ENCODE measurements at places on chromosomes 3 and 15. TPM values are rescaled to one million over a fixed set of nuclear protein-coding genes. Genes with fewer than 3 reads are reported as not detected.

Gene PPP1R14D
- total RNA-seq, result not detected

- no peak for DNase-seq
These were observed 73.5 kb downstream of the PPM1L start for GRCh38 chr3:160829486-160830009.

DNA sequence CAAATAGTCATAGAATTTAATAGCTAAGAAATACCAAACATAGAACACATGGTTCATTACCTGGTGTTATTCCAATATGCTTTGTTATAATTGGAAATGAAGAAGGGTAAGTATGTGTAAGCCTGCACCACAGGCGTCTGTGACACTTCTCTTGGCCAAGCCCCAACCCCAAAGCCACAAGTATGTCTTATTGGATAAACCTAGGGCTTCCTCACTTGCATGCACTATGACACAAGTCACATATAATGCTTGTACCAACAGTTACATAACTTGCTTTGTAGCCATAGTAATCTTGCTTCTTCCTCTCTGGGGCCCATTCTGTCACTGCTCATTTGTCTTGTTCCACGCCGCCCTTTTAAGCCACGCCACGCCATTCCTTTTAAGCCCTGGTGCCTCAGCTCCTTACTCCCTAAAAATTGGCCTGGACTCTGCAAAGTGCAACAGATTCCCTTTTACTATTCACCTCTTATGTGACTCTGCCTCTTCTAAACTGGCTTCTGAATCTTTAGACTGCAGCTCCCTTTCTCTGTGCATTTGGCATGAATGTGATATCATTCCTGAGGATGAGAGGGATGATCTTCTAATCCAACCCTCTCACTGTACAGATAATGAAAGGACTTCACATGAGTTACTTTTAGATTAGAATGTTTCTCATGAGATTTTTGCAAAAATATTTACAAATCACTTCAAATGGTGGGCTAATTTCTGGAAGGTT lies 48.1 kb upstream of the EPHA3 start:
- DNase-seq, result no peak

DNA sequence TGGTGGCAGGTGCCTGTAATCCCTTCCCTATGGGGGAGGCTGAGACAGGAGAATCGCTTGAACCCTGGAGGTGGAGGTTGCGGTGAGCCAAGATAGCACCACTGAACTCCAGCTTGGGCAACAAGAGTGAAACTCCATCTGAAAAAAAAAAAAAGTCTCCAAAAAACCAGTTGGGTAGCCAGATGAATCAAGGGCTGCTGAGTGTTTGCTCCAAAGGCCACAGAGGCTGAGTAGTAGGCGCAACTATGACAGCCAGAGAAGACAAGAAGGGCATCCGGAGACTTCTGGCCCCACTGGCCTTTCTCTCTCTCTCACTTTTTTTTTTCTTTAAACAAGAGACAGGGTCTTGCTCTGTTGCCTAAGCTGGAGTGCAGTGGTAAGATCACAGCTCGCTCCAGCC lies 131.8 kb downstream of the SMAD6 start:
- DNase-seq, result no peak

Gene GPR62
- not detected for total RNA-seq

GRCh38 chr3:150365132-150365604 lies 42.9 kb upstream of the TSC22D2 start:
- DNase-seq, result no peak

DNA sequence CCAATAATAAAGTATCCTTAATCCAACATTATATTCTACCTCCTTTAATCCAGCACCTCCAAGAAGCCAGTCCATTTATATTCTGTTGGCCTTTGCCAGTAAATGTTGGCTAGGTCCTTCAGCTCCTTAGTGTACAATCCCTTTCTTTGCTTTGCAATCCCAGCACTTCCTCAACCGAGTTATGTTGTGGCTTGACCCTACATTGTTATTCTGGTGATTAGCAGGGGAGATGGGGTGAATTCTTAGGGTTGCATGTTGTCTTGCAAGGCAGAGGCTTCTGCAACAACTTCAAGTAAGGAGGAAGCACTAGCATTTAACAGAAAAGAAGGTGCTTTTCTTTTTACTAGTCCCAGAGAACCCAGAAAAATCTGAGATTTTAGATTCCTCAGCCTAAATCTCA lies 127.2 kb downstream of the CD47 start:
- no peak for DNase-seq

Gene ST3GAL6
- 30.1 TPM for total RNA-seq

Gene TEX55
- total RNA-seq, result not detected

Gene KIF15
- 21.2 TPM for total RNA-seq

Gene WNT5A
- total RNA-seq, result 2.0 TPM

Gene ADAMTS17
- 0.33 TPM for total RNA-seq

Gene ALDH1A3
- total RNA-seq, result 51.2 TPM

Gene FGF7
- under 0.01 TPM for total RNA-seq

- peak; percentile 35 for DNase-seq
These were observed 13.7 kb upstream of the SLTM start for GRCh38 chr15:58947179-58947578.

- DNase-seq, result no peak
These were observed 328.4 kb upstream of the NECTIN3 start for GRCh38 chr3:110743202-110743601.

- no peak for DNase-seq
These were observed 24.8 kb downstream of the GOLIM4 start for GRCh38 chr3:168070919-168071318.

DNA sequence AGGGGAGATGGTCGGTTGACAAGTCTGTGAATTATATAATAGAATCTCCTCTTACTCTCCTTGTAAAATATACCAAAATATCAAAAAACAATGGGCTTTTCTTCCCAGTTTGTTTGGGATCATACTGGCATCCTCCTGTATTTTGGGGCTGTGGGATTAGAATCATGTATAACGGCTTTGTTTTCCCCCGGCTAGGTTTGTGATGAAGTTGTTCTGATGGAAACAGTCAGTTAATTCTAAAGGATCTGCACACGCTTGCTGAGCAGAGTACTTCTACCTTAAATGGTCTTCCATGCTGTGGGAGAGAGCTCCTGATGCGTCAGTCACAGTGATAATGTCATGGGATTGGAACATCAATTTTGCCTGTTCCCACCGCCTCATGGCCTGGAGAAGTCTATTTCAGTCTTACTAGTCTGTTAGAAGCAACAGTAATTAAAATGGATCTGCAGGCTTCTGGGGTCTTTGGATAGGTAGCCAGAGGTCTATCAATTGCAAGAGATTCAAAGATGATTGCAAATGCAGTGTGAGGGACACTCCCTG lies 81.3 kb downstream of the ITPR1 start:
- no peak for DNase-seq

GRCh38 chr3:43773273-43774094 lies 82.7 kb downstream of the ABHD5 start:
- no peak for DNase-seq

- no peak for DNase-seq
These were observed 144.1 kb downstream of the KLF13 start for GRCh38 chr15:31470756-31471155.

- DNase-seq, result no peak
These were observed 5.2 kb upstream of the TMCO5A start for GRCh38 chr15:37929238-37929637.

Gene TNNC1
- not detected for total RNA-seq

- DNase-seq, result no peak
These were observed 43.6 kb upstream of the ATP2B2 start for GRCh38 chr3:10548992-10549391.

DNA sequence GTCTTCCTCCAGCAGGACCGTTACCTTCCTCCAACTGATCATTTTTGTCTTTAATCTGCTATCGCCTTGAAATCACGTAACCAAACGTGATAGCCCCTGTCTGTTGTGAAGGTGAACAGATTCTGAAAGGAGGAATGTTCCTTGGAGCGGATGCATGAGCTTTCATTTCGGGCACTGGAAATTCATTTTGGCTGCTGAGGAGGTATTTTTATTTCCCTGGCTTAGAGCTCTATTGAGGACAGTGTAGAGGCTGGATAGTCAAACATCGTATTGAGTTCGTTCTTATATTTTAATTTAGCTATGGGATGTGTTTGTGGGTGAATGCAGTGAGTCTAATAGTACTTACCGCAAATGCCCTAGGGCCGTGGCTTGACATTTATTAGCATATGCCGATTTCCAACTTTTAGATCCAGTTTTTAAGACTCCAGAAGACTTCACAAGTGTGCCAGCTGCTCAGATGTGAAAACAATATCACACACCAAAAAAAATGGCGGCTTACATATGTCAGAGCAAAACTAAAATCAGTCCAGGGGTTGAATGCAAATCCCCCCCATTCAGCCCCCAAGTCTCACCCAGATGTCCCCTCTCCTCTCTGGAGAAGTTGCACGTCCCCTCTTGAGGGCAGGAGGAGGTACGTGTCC lies 22.1 kb downstream of the CPN2 start:
- no peak for DNase-seq

DNA sequence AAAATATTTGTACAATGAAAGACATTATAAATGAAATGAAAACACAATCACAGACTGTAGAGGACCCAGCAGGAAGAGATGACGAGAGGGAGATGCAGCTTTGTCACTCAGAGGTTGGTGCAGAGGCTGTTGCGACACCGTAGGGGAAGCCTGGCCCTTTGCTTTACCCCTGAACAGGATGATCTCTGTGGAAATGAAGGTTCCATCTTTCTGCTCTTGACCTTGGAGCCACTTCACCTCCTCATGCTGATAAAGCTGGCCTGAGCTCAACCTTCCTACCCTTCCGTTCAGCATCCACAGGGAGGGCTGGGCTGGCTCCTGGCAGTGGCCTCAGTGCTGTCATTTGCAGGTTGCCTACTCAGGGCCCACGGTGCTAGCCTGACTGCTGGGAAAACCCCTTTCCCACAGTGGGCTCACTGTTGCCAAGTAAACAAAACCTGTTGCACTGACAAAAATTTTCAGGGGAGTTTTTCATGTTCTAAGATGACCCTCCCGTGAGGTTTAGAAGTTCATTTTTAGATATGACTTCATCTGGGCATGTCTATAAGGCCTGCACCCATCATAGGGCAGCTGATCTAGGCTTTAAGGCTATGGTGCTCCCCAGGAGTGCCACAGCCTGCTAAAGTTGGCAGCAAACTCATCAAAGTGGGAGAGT lies 3.0 kb upstream of the CD80 start:
- DNase-seq, result peak; percentile 12

Gene ROPN1
- total RNA-seq, result not detected

Gene ZNF445
- 9.2 TPM for total RNA-seq

- no peak for DNase-seq
These were observed 58.9 kb upstream of the KY start for GRCh38 chr3:134709561-134710312.

GRCh38 chr3:168570404-168571155 lies 474.9 kb upstream of the GOLIM4 start:
- no peak for DNase-seq

DNA sequence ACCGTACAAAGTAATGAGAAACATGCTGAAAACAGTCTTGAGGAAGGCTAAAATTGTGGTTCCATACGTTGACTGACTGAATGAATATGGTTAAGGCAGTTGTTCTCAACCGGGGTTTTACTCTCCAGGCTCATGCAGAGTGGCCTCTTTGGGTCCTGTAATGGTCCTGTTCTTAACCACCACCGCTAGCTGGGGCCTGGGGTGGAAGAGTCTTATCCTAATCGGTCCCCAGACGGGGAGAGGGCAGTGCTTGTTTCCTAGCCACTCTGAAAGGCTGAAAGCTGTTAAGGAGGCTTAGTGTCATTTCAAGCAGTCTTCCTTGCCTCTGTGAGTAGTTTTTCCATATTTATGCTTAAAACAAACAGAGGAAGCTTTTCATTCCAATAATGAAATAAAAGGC lies 32.0 kb downstream of the SELENOT start:
- peak; percentile 13 for DNase-seq

DNA sequence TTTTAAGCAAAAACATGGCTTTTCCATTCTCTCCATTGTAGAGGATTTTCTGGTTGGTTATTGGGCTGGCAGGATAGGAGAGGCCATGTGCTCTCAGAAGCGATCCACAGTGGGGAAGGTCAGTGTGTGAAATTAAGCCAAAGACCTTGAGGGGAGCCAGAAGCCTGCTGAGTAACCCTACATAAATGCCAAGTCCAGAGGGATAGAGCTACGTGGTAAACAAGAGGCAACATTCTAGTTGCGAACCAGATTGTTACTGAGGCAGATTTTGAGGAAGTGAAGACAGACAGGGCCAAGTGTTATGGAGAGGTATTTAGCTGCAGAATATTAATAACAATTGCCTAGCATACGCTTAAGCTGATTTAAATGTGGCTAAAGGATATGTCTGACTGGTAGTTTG lies 592.8 kb upstream of the GBE1 start:
- DNase-seq, result no peak

- DNase-seq, result peak; percentile 40
These were observed 476.4 kb upstream of the KCNMB2 start for GRCh38 chr3:178059836-178060235.

Gene IL1RAP
- total RNA-seq, result 3.5 TPM

Gene MCF2L2
- total RNA-seq, result 0.84 TPM

Measured in dermis blood vessel endothelial cell (primary cell).